ENCODE measurements at places on chromosomes 13 and 19.

DNA sequence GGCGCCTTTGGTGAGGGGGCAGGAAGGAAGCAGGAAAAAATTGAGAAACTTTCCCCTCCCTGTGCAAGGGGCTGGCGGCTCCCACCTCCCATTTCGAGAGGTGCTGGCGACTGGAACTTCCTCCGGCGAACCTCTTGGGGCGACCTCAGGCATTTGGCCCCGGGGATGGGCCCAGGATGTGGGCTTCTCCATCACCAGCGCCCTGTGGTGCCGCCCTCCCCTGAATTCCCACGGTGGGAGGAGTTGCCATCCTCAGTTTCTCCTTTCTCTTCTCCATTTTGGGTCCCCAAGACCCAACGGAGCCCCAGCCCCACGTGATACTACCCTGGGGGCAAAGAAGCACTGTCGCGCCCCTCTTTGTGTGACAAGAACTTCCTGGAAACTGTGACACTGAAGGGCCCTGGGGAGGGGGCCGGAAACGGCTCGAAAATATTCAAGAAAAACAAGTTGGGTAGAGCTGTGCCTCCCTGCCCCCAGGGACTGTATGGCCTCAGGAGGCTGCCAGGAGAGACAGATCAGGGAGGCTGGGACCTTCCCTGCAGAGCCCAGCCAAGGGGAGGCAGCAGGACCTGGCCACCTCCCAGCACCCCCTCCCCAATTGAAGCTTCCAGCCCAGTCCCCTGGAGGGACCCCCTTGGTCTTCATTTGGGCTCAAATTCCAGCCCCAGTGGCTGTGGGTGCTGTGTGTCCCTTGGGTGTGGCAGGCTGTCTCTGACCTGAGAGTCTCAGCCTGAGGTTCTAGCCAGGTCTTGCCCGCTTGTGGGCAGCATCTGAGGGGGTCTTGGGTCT lies 16.2 kb upstream of the AP1M2 start:
- DNase-seq, result peak; percentile 71

- DNase-seq, result no peak
These were observed 69.6 kb downstream of the RNASEH2B start for GRCh38 chr13:50979187-50979586.

DNA sequence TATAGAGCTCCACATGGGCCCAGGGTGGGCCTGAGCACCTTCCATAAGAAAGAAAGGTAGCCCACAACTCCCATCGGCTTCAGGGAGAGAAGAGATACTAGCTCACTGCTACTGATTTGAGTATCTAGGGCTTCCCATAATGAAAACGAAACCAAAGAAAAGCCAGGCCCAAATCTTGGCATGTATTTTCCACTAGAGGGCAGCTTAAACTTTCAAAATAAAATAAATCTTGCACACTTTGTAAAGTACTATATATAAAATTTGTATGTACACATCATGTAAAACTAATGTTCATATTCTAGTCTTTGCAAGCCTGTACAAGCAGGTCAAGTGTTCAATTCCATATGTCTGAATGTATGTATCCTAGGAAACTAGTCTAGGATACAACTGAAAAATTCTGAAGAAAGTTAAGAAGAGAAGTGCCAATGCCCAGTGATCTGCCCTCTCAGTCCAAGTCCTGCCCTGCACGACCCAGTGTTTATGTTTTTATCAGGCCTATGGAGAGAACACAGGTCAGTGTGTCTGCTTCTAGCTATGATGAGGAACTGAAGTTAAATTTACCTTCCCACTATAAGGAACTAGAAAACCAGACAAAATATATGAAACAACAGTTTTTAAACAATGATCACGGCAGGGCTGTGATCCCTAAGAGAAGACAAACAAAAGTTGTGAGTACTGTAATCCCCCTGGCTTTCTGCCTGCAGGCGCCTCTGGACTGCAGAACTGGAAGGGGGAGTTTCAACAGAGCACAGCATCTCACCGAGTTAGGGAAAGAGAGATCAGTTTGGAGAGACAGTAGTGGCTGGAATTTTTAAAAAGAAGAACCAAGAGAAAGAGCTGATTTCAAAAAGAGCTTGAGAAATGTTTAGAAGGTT lies 475.7 kb downstream of the UQCRFS1 start:
- DNase-seq, result peak; percentile 67

- DNase-seq, result no peak
These were observed 378.5 kb downstream of the ENOX1 start for GRCh38 chr13:43408274-43408673.

DNA sequence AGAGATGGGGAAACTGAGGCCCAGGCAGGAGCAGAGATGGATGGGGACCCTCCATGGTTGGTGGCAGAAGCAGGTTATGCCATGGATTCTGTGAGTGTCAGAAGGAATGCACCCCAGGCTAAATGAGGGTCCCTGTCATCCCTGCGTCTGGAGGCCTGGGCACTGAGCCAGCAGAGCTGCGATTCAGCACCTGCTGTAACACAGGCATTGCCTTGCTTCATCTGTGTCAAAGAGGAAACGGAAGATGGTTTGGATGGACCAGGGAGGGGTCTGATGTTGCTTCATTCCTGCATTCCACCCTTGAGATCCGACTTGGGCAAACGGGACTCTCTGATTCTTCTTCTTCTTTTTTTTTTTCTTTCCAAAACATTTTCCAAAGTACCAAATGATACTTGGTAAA lies 1.2 kb downstream of the C5AR1 start:
- no peak for DNase-seq

DNA sequence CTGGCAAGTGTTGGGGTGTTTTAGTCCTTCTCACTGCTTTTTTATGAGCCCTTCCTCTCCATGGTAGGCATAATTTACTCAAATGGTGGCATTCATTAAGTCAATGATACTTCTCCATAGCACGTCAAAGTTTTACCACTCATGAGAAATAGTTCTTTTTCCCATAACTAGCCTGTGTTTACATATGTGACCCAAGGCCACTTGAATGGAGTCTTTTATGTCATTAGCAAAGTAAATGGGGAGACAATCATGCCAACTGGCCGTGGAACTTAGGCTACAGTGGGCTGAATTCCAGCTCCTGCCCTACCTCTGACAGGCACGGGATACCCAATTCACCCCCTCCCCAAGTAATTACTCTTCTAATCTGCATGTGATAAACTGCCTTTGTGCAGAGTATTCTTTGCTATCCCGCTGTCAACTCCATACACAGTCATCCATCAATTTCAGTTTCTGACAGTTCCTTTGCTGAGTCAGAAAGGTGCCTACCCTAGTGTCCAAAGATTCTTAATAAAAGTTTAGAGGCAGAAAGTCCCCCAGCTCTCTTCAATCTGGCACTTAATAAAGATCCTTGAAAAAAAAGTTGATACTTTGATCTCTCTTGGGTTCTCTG lies 16.9 kb downstream of the PROSER1 start:
- no peak for DNase-seq

DNA sequence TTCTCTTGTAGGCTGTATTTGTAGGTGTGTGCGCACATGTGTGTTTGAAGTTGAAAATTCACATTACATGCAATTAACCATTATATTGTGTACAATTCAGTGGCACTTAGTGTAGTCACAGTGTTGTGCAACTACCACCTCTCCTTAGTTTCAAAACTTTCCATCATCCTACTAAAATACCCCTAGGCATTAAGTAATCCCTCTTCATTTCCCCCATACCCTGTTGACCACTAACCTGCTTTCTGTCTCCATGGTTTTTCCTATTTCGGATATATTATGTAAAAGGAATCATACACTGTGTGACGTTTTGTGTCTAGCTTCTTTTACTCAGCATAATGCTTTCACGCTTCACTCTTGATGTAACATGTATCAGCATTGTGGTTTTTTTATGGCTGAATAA lies 16.1 kb downstream of the LSM14A start:
- no peak for DNase-seq

- peak; percentile 66 for DNase-seq
These were observed 21.9 kb downstream of the ATP11A start for GRCh38 chr13:112711528-112712265.

DNA sequence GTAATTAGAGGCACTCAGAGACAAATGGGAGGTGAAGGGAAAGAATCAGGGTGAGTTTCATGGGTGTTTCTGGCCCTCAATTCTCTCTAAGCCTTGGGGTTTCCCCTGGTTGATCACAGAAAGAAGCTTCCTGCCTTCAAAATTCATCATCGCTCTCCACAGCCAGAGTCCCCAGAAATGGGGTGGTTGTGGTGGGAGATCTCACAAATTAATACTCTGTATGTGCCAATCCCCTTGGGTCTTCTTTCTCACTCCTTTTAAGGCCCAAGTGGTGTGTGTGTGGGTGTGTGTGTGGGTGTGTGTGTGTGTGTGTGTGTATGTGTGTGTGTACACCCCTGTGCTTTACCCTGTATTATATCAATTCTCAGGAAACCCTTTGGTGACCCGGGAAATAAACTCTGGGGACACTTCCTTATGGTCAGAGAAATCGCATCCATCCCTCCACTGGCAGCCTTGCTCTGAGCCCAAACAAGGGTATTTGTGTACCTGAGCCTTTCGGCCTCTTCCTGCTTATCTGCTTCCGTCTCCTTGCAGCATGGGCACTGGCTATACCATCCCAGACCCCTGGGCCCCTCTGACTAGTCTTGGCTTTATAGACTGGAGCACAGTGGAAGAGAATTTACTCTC lies 2.8 kb upstream of the FCGBP start:
- peak; percentile 73 for DNase-seq

GRCh38 chr13:71870100-71870499 lies 3.1 kb upstream of the DACH1 start:
- DNase-seq, result no peak

GRCh38 chr19:47459477-47459876 lies 12.2 kb downstream of the SLC8A2 start:
- DNase-seq, result no peak

DNA sequence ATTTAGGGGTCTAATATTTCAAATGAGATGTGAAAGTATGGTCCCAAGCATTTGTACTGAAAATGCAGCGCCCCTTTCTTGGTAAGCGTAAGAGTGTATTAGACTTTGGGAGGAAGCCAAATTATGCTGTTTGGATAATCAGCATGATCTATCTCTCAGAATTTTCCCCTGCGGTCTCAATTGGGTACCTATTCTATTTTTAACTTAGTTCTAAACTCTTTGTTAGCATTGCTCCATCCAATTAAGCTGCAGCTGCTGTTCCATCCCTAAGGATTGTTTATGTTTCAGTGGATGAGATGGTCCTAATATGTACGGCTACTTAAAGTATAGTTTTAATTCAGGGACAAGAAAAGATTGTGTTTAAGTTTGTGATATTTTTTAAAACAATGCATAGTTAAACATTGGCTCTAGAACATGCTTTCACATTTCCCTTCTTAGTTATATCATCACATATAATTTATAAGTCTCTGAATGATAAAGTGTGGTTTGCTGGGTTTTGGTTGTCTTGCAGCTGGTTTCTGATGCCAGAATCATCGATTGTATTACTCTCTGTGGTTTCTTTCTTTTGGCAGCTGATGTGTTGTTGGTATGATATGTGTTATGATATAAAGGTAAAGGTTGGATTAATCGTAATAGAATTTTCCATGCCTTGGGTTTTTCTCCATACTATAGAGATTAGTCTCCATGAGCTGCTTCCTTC lies 15.0 kb downstream of the POLR1D start:
- DNase-seq, result no peak

DNA sequence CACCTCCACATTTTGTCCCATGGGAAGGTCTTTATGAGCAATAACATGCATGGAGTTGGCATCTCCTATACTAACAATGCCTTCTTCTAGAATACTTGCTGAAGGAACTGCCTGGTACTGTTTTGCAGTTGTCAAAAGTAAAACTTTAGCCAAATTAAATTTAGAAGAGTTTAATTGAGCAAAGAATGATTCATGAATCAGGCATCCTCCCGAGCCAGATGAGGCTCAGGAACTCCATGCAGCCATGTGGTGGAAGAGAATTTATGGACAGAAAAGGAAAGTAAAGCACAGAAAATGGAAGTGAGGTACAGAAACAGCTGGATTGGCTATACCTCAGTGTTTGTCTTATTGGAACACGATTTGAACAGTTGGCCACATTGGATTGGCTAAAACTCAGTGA lies 1081.9 kb downstream of the SLITRK1 start:
- DNase-seq, result no peak

DNA sequence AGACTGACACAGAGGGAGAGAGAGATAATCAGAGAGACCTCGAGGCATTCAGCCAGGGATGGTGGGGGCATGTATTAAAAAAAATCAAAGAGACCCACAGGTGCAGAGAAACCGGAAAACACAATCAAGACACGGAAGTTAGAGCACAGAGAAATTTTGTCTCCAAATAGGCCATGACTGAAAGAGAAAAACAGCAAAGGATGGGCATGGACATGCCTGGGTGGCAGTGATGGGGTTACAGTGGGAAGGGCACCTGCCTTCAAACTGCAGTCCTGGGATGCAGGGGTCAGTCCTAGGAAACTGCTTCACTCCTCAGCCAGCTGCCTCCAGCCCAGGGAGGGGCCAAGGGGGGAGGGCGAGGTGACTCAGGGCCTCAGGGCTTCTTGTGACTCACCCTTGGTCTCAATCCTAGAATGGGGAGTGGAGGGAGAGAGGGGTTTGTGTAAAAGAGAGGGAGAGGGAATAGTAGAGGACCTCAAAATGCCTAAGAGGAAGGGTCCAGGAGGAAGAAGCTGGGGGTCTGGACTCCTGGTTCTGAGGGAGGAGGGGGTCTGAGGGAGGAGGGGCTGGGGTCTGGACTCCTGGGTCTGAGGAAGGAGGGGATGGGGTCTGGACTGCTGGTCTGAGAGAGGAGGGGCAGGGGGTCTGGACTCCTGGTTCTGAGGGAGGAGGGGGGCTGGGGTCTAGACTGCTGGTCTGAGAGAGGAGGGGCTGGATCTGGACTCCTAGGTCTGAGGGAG lies 3.6 kb upstream of the KCNN4 start:
- DNase-seq, result peak; percentile 45

GRCh38 chr13:86946734-86947133 lies 724.4 kb upstream of the SLITRK5 start:
- no peak for DNase-seq

DNA sequence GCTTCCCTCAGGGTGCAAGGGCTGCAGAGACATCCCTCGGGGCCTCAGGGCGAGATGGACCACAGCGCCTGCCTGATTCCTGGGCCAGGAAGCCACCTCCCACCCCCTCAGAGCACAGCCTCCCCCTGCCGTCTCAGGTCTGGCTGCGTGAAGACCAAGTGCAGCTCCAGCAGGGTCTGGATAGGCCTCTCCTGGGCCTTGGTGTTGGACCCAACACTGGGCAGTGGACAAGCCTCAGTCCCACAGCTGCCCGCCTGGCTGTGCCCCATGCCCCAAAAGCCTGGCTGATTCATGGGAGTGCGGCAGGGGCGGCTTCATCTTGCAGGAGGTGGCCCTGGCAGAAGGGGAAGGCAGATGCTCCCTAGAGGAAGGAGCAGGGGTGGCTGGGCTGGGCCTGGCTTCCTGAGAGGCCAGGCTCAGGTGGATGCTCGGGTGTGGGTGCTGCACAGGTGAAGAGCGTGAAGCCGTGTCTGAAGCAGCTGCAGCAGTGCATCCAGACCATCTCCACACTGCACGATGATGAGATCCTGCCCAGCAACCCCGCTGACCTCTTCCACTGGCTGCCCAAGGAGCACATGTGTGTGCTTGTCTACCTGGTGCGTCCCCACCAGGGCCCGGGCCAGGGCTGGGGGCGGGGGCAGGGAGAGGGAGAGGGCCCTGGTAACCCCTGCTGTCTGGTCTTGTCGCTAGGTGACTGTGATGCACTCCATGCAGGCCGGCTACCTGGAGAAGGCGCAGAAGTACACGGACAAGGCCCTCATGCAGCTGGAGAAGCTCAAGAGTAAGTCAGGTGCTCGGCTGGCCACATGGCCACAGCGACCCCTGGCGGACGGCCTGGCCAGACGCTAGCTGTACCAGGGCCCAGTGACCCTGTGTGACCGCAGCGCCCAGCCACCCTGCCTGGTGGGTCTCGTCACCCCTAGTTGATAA lies 21.7 kb downstream of the MAU2 start:
- DNase-seq, result peak; percentile 65

All from GM20000 (cell line).